Stimulated activated CD4-positive, alpha-beta T cell treated with anti-CD3 and anti-CD28 coated beads, TNF-alpha, amount 100 ng/mL, for 4 hours (primary cell): ENCODE measurements at places on chromosomes 16 and 17.

- no peak for DNase-seq
These were observed 39.6 kb upstream of the MLYCD start for GRCh38 chr16:83859265-83859664.

GRCh38 chr16:89815639-89816348 is 653 bp downstream of the FANCA start:
- no peak for DNase-seq

DNA sequence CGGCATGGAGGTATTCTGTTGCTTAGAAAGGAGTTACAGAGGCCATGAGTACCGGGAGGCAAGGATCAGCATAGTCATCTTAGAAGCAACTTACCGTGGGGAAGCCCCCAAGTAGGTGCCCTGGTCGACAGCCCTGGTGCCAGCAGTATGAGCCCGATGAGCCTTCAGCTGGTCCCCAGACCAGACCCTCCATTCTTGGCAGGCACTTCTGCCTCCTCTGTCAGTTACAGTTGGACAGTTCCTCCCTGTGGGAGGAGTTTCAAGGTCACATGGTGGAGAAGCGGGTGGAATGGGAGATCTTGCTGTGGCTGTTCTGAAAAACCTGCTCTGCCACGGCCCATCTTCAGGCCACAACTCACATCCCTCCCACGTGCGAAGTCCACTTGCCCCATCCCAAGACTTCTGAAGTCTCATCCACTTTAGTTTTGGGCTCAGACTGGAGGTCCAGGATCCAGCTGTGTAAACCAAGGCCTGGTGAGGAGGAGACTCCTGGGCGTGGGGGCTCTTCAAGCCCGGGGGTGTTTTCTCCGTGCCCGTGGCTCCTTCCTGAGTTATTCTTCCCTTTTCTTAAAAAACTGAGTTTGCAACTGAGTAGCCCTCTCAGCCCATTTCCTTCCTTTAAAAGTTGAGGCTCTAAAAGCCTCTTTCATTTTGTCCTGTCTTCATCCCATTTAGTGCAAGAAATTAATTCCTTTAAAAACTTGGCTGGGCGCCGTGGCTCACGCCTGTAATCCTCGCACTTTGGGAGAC is 133.5 kb downstream of the SEC14L1 start:
- DNase-seq, result no peak

DNA sequence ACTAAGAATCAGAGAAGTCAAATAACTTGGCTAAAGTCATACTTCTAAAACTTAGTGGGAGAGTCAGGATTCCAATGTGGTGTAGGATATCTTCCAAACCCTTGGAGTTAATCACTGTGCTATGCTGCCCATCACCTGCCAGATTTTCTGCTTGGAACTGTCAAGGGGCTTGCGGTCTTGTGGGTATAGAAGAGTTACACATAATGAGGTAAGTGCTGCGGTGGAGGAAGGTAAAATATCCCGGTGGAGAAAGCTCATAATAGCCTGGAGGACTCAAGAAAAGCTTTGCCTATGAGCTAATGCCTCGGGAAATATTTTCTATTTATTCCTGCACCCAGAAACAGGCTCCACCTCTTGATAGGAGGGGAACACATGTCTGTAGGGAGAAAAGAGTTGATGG is 195.6 kb downstream of the UTP18 start:
- no peak for DNase-seq

GRCh38 chr17:57514614-57515013 is 230.5 kb downstream of the CCDC182 start:
- no peak for DNase-seq

- no peak for DNase-seq
These were observed 49.0 kb upstream of the HAS3 start for GRCh38 chr16:69056421-69056820.

- no peak for DNase-seq
These were observed 30.8 kb downstream of the FA2H start for GRCh38 chr16:74743668-74744299.

- DNase-seq, result no peak
These were observed 19.4 kb downstream of the PLCG2 start for GRCh38 chr16:81798311-81799137.

- no peak for DNase-seq
These were observed 118.3 kb downstream of the PPM1E start for GRCh38 chr17:58873926-58874325.

DNA sequence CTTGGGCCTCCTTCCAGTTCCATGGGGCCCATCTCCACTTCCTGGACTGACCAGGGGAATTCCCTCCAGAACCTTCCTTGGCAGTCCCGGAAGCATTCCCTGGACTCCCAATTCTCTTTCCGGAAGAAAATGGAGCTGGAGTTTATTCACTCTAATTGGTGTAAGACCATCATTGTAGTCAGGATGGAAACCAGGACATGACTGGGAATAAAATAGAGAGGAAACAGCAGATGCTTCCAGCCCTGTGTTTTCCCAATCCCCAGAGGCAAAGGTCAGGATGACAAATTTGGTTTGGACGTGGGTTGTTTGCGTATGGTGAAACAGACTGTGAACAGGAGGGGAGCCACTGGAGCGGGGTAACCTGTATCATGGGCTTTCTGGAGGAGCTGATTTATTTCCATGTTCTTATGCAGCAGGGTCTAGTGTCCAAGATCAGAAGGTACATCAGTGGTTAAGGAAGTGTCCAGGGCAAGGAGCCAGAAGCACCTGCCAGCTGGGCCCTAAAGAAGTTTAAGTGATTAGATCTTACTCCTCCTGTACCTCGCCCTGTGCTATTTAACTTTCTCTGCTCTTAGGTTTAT is 8.5 kb upstream of the LONP2 start:
- DNase-seq, result no peak
